Kidney glomerular epithelial cell (primary cell): ENCODE measurements at places on chromosomes 4 and X.

- no peak for DNase-seq
These were observed 13.9 kb downstream of the RHOH start for GRCh38 chr4:40210776-40211175.

DNA sequence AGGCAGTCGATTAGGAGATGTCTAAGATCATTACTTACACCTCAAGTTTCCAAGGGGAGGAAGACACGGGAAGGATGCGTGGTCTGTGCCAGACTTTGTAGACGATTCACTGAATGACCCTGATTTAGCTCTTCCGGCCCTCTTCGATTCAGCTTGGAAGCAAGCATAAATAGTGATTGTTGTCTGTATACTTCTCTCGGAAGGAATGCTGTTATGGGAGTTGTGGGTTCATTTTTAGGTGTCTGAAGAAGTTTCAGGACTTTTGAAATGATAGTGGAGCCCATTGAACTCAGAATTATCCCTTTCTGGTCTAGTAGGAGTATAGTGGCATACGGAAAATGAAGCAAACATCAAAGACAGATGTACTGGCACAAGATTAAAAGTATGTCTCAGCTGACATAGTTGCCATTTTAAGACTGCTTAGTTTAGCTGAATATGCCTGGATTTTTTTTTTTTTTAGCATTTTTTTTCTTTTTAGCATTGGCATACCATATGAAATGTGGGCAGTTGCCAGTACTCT lies 1.0 kb upstream of the ANKRD17 start:
- peak; percentile 51 for DNase-seq

DNA sequence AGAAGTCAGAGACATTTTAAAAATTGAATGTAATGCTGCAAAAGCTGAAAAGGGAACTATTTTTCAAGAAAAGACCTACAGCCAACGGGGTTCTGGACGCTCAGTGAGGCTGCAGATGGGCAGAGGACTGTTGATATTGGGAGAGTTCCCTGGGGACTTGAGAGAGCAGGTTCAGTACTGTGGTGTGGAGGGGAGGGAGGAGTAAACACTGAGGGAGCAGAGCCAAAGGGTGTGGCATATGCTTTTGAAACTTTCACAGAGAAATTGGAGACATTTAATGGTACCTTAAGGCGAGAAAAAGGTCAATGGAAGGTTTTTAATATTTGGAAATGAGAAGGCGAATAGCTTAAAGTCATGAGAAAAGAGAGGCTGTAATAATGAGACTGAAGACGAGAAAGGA lies 62.2 kb upstream of the GPM6A start:
- no peak for DNase-seq

DNA sequence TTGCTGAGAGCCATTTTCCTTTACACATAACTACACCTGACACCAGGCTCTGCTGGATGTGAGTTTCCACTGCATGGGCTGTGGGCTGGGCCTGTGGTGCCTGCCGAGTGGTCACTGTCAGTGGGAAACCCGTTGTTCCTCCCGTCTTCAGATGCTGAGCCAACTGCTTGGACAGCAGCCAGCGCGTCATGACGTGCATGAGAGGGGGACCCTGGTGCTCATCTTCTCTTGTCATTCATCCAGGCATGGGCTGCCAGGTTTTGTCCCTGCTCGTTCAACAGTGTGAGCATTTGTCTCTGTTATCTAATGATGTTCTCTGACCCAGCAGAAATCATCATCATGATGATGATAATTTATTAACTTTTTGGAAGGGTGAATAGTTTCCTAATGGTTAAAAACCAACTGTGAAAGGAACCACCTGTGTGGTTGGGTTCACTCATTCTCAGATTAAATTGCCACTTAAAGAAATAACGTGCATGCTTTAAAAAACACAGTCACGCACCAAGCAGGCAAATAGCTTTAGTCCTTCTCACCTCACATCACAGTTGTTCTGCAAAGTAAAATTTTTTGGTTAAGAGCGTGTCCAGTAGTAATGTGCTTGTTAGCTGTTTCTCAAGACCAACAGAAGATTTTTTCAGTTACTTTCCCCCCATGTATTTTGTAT lies 19.9 kb upstream of the CLDN34 start:
- no peak for DNase-seq

- no peak for DNase-seq
These were observed 136.8 kb downstream of the ADGRL3 start for GRCh38 chr4:61336916-61337315.

GRCh38 chr4:114677346-114677979 lies 78.9 kb downstream of the UGT8 start:
- DNase-seq = no peak

- no peak for DNase-seq
These were observed 5.0 kb upstream of the HERC3 start for GRCh38 chr4:88587306-88587705.

GRCh38 chr4:105587841-105588240 lies 35.4 kb downstream of the ARHGEF38 start:
- DNase-seq = peak; percentile 26

- DNase-seq = peak; percentile 29
These were observed 149.7 kb downstream of the RRAGB start for GRCh38 chrX:55867181-55867651.

GRCh38 chr4:87122252-87122651 lies 98.2 kb downstream of the KLHL8 start:
- DNase-seq = peak; percentile 19

GRCh38 chr4:173138624-173139023 lies 30.0 kb upstream of the GALNT7 start:
- DNase-seq = no peak

DNA sequence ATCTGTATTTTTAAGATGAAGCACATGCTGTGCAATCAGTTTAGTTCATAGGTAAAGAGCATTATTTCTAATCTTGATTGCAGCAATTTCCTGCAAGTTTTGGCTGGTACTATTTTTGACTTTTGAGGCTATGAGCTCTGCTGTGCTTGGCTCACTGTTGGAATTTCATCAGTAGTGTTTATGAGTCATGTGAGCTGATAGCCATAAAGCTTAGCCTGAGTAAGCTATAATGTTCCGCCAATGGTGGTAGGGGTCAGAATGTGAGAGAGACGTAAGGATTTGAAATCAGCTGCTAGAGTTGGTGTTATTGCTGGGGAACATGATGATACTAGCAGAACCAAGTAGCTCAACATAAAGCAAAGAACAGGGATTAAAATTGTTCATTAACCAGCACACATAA lies 590.9 kb upstream of the GNPDA2 start:
- DNase-seq = no peak

- DNase-seq = no peak
These were observed 32.4 kb downstream of the PRDX4 start for GRCh38 chrX:23699636-23700194.

- DNase-seq = no peak
These were observed 93.9 kb downstream of the NSUN7 start for GRCh38 chr4:40843696-40844095.

DNA sequence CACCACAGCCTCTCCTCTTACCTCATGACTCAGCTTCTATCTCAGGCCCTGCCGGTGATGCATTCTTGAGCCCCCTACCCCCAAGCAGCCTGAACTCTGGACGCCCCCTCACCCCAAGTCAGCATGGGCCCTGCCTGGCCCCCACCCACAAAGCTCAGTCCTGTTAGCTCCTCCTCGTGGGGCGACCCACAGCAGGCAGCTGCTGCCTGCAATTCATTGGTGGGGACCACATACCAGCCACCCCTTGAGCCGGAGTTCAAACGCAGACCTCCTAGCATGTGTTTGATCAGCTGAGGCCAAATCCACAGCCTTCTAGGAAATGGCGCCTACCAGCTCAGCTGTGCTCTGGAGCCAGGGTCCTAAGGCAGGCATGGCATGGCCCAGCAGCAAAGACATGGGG lies 111.8 kb downstream of the EFNB1 start:
- no peak for DNase-seq

DNA sequence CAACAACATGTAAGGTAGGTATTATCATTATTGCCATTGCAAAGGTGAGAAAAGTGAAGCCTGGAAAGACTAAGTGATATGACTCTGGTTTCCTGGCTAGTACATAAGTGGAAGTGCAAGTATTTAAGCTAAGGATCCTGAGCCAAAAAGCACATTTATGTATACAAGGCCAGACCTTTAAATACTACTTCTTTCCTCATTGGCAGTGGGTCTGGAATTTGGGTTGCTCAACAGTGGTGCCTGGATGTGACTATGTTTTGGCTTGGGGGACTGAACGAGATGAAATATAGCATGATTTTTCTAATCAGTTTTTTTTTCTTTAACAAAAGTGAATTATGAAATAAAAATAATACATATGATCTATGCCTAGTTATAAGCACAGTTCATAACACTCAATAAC lies 7.4 kb upstream of the FGF13 start:
- DNase-seq = no peak

- DNase-seq = peak; percentile 14
These were observed 155.3 kb upstream of the TEX13A start for GRCh38 chrX:105375816-105376215.

GRCh38 chr4:68895561-68896198 lies 55.9 kb downstream of the UGT2A3 start:
- peak; percentile 22 for DNase-seq

- DNase-seq = no peak
These were observed 2.9 kb downstream of the ARHGAP4 start for GRCh38 chrX:153922932-153923857.

DNA sequence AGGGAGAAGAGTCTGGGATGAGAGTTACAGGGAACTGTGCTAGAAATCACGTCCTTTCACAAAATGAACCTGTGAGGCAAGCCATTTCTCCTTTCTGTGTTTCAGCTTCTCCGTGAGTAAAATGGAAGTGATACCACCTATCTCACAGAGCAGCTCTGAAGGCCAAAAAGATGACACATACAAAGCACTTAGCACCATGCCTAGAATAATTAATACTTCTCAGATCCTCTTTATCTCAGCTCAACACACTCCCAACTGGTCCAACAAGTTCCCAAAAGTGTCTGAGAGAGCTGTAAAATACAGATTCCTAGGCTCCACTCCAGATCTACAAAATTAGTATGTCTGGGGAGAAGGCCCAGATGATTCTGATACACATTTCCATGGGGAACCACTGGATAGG lies 38.3 kb downstream of the LHFPL1 start:
- DNase-seq = no peak

GRCh38 chr4:4575284-4576211 lies 33.7 kb upstream of the STX18 start:
- peak; percentile 31 for DNase-seq

GRCh38 chr4:23805450-23805851 lies 84.4 kb downstream of the PPARGC1A start:
- DNase-seq = peak; percentile 45

DNA sequence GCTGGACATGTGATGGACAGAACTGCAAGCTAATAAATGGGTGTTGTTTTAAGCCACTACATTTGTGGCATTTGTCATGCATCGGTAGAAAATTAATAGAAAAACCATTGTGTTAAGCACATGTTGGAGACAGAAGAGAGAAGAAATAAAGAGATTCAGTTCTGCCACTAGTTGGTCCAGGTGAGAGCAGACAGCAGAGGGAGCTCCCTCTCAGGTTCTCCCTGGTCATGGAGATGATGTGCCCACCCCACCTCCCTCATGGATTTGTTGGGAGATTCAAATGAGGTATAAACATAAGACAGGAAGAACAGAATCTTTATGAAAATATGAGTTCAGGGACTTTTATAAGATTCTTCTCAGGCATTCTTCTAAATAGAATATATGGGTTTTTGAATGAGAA lies 36.8 kb upstream of the OCIAD2 start:
- no peak for DNase-seq

DNA sequence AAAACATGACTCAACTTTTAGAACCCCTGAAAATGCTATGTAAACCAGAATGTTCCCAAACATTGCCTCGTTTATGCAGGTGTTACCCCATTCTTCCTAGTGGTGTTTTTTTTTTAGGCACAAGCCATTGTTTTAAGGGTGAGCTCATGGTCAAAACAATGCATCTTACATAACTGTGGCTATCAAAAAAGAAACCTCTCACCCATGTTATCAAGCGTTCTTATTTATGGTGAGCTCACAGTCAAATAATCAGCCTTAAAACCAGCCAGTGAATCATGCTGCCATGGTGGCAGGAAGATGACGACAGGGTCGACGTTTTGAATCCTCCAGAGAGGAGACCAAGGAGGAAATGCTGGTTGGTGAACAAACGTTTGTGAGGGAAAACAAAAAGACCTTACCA lies 195.2 kb downstream of the KDR start:
- DNase-seq = no peak

DNA sequence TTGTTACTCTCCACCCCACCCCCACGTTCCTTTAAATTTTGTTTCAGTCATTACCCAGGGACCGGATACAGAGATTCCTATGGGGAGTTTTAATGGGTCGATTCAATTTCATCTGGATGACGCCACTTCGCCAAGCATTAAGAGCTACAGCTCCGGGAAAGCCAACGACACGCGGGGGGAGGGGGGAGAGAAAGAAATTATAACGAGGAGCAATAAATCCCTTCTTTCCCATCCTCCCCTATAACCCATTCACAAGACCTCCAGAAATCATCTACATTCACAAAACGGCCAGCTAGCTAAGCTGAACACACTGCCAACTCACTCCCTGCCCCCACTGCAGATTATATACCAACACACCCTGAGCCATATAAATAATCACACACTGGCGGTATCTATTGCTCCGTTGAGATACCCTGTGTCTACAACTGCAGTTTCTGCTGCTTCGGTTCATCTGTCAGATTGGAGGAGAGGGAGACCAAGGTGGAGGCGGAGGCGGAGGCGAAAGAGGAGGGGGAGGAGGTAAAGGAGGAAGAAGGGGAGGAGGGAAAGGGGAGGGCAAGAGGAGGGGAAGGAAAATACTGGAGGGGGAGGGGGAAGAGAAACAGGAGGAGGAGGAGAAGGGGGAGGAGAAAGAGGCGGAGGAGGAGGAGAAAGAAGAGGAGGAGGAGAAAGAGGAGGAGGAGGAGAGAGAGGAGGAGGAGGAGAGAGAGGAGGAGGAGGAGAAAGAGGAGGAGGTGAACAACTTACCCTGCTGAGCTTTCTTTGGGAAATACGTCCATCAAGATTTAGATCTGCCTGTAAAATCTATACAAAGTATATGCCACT lies 113.9 kb upstream of the VAMP7 start:
- peak; percentile 70 for DNase-seq

- DNase-seq = no peak
These were observed 107.6 kb downstream of the CDS1 start for GRCh38 chr4:84690481-84690880.

- no peak for DNase-seq
These were observed 36.0 kb upstream of the CCNG2 start for GRCh38 chr4:77120886-77121508.

DNA sequence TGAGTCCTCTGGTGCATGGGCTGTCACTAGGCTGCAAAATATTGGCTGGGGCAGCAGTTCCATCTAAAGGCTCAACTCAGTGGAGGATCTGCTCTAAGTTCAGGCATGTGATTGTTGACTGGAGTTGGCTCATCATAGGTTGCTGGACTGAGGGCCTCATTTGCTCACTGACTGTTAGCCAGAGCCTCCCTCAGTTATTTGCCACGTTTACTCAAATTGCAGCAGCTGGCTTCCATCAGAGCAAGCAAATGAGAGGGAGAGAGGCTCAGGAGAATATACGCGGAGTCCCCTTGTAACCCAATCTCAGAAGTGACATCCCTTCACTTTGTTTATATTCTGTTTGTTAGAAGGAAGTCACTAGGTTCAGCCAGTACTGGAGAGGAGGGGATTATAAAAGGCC lies 54.1 kb downstream of the BMP3 start:
- DNase-seq = no peak
